Regular cardiac myocyte (primary cell): ENCODE measurements at places on chromosomes 11 and 22. TPM values are rescaled to one million over a fixed set of nuclear protein-coding genes. Genes with fewer than 3 reads are reported as not detected.

OR6T1 gene
- total RNA-seq: not detected in 2 replicates

KDM4D gene
- total RNA-seq: 0.56 and 0.77 TPM in 2 replicates

SLC6A5 gene
- total RNA-seq: not detected in 2 replicates

CRYBA4 gene
- not detected in 2 replicates for total RNA-seq

VPREB1 gene
- total RNA-seq: not detected in 2 replicates

PHLDB1 gene
- total RNA-seq: 62.0 and 99.7 TPM in 2 replicates

GAL3ST3 gene
- total RNA-seq: not detected in 2 replicates

OR4C45 gene
- total RNA-seq: not detected in 2 replicates

TPBGL gene
- total RNA-seq: 0.28 TPM in 1 of 2 replicates, not detected in the other

RBM4B gene
- 16.9 and 28.0 TPM in 2 replicates for total RNA-seq

C22orf15 gene
- 0.19 and 1.1 TPM in 2 replicates for total RNA-seq

LZTR1 gene
- total RNA-seq: 44.3 and 54.7 TPM in 2 replicates

LMO2 gene
- 8.2 and 38.2 TPM in 2 replicates for total RNA-seq
